ENCODE measurements at places on chromosomes 6 and 20. TPM values are rescaled to one million over a fixed set of nuclear protein-coding genes. Genes with fewer than 3 reads are reported as not detected.

The C6orf52 gene
- polyA plus RNA-seq = 5.9 TPM

DNA sequence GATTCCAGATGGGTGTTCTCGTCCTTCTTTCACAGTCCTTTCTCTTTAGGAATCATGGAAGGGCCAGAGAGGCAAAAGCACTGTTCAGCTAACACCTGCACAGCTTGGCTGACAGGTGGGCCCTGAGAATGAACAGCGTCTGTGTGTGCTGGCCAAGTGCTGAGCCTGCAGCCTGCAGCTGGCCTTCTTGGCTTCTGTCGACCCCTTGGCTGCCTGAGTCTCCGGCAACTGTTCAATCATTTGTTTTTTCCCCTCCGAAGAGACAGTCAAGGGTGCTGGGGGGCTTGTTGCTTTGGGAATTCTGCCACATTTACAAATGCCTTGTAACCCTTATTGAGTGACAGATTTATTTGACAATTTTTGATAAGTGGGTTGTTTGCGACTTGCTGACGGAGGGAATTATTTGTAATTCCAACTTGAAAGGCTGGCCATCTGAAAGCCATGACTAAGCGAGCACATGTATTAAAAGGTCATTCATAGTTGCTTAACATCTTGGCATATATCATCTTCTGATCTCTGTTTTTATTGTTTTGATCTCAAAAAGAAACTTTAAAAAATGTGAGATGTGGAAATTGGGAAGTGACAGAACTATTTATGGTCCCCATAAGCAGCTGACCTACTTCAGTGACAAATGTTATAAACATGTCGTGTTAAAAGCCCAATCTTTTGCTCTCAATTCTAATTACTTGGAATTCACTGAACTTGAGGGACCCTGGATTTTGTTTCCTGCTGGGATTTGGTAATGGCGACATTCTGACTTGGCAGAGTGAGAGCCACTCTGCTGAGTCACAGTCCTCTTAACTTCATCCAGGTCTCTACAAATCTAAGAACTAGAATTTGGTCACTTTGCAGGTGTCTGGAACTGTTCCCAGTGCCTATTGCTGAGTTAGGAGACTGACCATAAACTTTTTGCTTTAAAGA, 41.9 kb upstream of the FERMT1 start:
- no peak for DNase-seq

DNA sequence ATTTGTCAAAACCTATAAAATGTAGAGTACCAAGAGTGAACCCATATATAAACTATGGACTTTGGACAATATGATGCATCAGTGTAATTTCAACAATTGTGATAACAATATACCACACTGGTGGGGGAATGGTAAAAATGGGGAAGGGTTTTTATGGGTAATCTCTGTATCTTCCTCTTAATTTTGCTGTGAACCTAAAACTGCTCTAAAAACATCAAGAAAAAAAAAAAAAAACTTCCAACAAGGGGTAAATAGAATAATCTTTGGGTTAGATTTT, 592.0 kb upstream of the ADGRB3 start:
- no peak for DNase-seq

The UBE3D gene
- 8.1 TPM for polyA plus RNA-seq

GRCh38 chr20:25037288-25038102, 20.4 kb downstream of the ACSS1 start:
- no peak for DNase-seq

DNA sequence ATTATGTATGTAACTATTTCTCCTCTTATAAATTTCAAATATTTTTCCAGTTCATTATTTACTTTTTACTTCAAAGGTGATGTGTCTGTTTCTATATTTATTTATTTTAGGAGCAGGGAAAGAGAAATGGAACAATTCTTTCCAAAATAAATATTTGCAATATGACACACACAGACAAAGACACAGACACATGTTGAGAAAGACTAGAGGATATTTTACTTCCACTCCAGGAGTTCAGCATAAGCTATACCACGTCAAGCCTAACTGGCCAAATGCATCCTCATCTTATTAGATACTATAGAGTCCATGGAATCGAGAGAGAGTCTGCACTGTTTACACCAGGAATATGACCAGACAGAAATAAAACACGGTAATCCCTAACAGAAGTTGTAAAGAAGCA, 13.3 kb downstream of the RALGAPA2 start:
- DNase-seq = no peak

- no peak for DNase-seq
Measured at GRCh38 chr20:9109566-9109965, 40.7 kb downstream of the PLCB4 start.

DNA sequence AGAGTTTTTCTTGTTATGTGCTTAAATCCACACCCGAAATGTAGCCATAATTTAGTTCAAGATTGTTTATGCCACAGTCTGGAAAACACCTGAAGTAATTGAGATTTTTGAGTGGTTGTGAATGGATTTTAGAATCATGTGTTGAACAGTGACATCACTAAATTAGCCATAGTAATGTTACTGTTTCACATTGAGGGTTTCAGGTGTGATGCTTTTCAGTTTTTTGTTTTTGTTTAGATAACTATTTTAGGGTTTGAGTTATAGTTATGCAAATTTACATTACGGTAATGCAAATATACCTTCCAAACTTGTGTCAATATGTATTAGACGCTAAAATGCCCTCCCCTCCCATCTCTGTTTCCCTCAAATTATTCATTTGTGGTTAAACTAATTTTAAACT, 22.9 kb downstream of the QKI start:
- no peak for DNase-seq

- DNase-seq = no peak
Measured at GRCh38 chr6:53333439-53334408, 15.0 kb downstream of the ELOVL5 start.

Measured in right renal pelvis (tissue), 4 donors.